Effector memory CD8-positive, alpha-beta T cell (primary cell): ENCODE measurements at places on chromosomes 2 and 18.
A peak's percentile ranks its signal among the peaks of the same experiment; 100 is the strongest.

GRCh38 chr2:69465513-69466456, 28.6 kb upstream of the NFU1 start:
- H3K36me3 ChIP-seq, result peaks cover 39% of the 10 kb centered on the region
- no peak for DNase-seq
- H3K27me3 ChIP-seq, result no peaks in the 10 kb centered on the region
- H3K4me3 ChIP-seq, result no peak overlapping the region
- peaks cover 14% of the 10 kb centered on the region for H3K4me1 ChIP-seq

GRCh38 chr2:5479265-5479928, 212.8 kb upstream of the SOX11 start:
- H3K27me3 ChIP-seq, result no peaks in the 10 kb centered on the region
- no peaks in the 10 kb centered on the region for H3K4me1 ChIP-seq
- H3K27ac ChIP-seq, result no peak overlapping the region
- no peak for DNase-seq

DNA sequence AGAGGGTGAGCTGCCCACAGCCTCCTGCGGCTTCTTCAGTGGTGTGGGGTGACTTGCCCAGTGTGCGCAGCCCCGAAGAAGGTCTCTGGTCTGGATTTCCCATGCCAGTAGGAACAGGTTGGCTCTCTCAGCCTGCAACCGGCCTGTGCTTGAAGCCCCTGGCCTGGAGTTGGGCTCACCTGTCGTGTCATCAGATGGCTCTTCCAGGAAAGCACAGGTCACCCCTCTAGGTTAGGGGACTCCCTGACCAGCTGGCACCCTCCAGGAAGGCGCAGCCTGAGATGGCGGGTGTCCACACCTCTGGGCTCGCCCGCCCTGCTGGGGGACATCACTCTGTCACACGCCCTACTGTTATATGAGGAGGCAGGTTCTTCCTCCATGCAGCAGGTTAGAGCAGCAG, 179.8 kb downstream of the SEPTIN10 start:
- peaks cover 2% of the 10 kb centered on the region for H3K36me3 ChIP-seq
- no peak overlapping the region for H3K27ac ChIP-seq
- no peaks in the 10 kb centered on the region for H3K4me1 ChIP-seq
- no peak for DNase-seq
- peaks cover 4% of the 10 kb centered on the region for H3K27me3 ChIP-seq

DNA sequence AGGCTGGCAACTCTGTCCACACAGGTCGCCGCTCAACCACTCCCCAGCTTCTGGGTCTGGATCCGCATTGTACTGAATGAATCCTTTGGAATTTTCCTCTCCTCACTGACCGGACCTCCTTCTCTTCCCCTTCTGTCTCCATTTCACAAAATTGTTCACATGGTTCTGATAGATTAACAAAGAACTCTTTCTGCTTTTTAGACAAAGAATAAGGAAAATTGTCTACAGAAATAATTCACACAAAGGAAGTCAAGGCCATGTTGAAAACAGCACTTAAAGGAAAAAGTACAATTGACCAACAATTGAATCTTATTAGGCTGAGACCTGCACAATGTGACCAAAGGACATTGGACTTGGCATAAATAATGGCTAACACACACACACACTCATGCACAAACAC, 73.6 kb upstream of the GLI2 start:
- no peak for DNase-seq
- H3K4me3 ChIP-seq, result no peak overlapping the region
- H3K4me1 ChIP-seq, result no peaks in the 10 kb centered on the region

DNA sequence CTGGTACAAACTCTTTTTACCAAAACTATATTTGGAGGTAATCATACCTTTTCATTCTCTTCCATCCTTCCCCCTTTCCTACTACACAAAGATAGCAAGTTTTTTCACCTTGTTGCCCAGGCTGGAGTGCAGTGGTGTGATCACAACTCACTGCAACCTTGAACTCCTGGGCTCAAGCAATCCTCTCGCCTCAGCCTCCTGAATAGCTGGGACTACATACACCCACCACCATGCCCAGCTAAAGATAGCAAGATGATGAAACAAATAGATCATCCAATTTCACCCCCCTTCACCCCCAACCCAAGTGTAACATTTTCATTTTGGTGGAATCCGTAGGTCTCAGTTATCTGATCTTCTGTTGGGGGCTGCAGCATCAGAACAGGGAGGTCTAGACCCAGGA, 4.5 kb upstream of the STK11IP start:
- no peak for DNase-seq
- H3K4me1 ChIP-seq, result peaks cover 4% of the 10 kb centered on the region
- H3K4me3 ChIP-seq, result no peak overlapping the region
- H3K36me3 ChIP-seq, result peaks cover 13% of the 10 kb centered on the region
- H3K27ac ChIP-seq, result no peak overlapping the region
- peaks cover 26% of the 10 kb centered on the region for H3K27me3 ChIP-seq

- no peak overlapping the region for H3K27ac ChIP-seq
- H3K4me3 ChIP-seq, result no peak overlapping the region
- H3K4me1 ChIP-seq, result no peaks in the 10 kb centered on the region
- peaks cover 16% of the 10 kb centered on the region for H3K27me3 ChIP-seq
Observed at GRCh38 chr2:134609924-134610513, 108.8 kb downstream of the TMEM163 start.

DNA sequence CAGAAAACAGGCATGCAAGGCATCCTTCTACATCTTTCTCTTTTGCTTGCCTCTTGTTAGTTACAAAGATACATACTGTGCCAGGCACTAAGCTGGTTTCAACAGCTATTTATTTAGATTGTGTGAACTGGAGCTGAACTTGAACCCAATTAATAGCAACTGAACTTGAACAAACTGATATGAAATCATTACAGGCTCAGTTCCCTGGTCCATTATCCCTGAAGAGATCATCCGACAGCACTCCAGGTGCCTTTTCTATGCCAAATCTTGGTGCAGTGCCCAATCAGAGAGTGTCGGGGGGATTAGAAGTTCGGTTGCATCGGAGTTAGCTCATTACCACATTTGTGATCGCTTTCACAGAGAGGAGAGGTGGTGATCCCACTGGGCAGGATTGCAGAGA, 477.6 kb downstream of the PARD3B start:
- H3K27me3 ChIP-seq, result no peaks in the 10 kb centered on the region
- no peak for DNase-seq
- no peak overlapping the region for H3K27ac ChIP-seq
- H3K4me3 ChIP-seq, result no peak overlapping the region
- no peaks in the 10 kb centered on the region for H3K36me3 ChIP-seq
- no peaks in the 10 kb centered on the region for H3K4me1 ChIP-seq

DNA sequence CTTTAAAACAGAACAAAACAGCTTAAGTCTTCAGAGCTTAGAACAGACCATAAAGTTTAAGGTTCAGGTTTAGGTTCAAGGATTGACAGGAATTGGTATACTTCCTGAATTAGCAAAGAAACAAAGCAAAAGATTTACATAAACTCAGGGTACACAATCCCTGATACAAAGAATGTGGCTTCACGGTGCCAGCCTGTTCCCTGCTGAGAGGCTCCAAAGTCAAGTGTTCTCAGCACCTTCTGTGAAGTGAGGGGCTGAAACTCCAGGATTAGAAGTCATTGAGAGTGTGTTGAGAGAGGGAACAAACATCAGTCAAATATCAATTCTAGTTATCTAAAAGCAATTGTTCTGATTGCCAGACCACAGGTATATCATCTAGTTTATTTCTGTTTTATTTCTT, 35.7 kb downstream of the DYNAP start:
- no peaks in the 10 kb centered on the region for H3K36me3 ChIP-seq
- H3K4me1 ChIP-seq, result no peaks in the 10 kb centered on the region
- H3K27ac ChIP-seq, result no peak overlapping the region
- DNase-seq, result no peak
- no peak overlapping the region for H3K4me3 ChIP-seq

DNA sequence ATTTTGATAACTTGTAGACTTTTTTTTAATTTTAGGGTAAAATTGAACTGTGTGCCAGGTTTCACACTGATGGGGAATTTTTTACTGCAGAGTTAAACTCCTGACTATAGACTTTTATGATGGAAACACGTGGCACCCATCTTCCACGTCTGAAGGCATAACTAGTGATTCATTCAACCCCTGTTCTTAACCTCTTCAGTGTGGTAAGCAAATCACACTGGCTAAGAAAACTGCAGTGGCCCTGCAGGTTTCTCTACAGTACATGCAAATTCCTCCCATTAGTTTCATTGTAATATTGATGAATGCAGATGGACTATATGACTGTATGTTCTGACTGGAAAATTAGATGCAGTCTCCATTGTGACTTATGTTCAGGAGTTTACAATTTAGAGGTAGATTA, 47.2 kb downstream of the SMAD4 start:
- no peak for DNase-seq
- H3K4me3 ChIP-seq, result no peak overlapping the region
- no peaks in the 10 kb centered on the region for H3K27me3 ChIP-seq
- peaks cover 70% of the 10 kb centered on the region for H3K36me3 ChIP-seq
- H3K4me1 ChIP-seq, result peaks cover 11% of the 10 kb centered on the region
- H3K27ac ChIP-seq, result peak overlapping the region; percentile 72

- H3K27me3 ChIP-seq, result peaks cover 64% of the 10 kb centered on the region
- H3K4me3 ChIP-seq, result peak overlapping the region; percentile 52
- H3K36me3 ChIP-seq, result no peaks in the 10 kb centered on the region
- DNase-seq, result no peak
Observed at GRCh38 chr2:71455011-71455740, 1.8 kb downstream of the DYSF start.

DNA sequence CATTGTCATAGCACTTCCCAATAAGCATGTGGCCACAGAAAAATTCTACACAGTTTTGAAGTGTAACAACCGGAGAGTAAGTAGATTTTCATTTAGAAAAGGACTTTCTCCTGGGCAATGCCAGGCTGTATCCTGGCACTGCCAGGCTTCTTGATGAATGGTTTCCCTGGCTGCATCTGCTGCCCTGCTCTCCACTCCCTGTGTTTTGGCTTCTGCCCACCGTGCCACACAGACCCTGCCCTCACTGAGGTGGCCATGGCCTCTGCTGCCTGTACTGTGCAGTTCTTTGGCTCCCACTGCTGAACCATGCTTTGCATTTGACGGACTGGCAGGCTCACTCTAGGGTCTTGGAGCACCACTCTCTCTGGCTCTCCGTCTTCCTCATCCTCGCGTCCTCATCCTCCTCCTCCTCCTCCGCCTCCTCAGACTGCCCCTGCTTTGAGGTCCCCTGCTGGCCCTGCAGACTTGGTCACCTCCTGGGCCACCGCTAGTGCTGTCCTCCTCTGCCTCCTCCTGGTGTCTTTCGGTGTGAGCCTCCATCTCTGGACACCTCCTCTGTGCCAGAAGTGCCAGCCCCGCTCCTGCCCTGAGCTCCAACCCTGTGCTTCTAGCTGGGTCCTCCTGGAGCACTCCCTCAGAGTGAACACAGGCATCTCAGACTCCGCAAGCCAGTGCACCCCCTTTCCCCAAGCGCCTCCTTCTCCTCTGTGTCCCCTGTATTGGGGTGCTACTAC, 45.9 kb upstream of the CNGA3 start:
- no peak overlapping the region for H3K27ac ChIP-seq
- no peaks in the 10 kb centered on the region for H3K4me1 ChIP-seq
- H3K36me3 ChIP-seq, result no peaks in the 10 kb centered on the region
- no peak overlapping the region for H3K4me3 ChIP-seq

DNA sequence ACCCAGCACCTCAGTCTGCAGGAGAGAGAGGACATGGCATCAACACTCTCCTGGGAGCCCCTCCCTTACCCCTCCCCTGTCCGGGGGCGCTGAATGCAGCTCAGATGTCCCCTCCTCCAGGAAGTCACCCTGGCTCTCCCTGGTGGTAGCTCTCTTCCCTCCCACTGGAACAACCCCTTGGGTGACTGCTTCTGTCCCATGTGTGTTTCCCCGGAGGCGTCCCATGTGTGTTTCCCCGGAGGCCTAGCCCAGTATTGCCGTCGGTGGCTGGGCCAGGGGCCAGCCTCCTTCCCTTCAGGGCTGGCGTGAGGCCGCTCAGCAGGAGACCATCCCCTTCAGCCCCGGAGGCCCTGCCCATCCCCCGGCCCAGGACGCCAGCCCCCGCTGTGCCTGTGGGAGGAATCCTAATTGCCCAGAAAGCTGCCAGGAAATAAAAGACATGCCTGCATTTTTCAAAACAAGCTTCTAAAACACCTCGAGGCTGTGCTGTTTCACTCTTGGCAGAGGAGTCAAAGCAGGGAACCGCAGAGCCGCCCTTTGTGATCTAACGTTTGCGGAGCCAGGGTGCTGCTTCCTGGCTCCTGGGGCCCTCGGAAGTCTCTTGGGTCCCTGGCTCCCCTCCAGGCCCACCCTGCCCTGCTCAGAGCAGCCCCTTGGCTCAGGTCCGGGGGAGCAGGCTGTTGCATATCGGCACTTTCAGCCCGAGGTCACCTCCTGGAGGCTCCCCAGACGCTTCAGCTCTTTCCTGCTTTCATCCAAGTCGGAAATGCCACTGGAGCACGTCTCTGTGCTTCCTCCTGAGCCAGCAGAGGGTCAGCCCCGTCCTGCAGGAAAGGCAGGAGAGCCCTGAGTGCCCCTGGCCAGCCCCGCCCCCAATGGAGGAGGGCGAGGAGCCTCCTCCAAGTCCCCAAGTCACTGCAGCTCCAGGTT, 11.4 kb downstream of the SNED1 start:
- no peak overlapping the region for H3K4me3 ChIP-seq
- H3K36me3 ChIP-seq, result no peaks in the 10 kb centered on the region
- peaks cover 10% of the 10 kb centered on the region for H3K4me1 ChIP-seq
- peaks cover 15% of the 10 kb centered on the region for H3K27me3 ChIP-seq
- DNase-seq, result no peak
- H3K27ac ChIP-seq, result no peak overlapping the region

DNA sequence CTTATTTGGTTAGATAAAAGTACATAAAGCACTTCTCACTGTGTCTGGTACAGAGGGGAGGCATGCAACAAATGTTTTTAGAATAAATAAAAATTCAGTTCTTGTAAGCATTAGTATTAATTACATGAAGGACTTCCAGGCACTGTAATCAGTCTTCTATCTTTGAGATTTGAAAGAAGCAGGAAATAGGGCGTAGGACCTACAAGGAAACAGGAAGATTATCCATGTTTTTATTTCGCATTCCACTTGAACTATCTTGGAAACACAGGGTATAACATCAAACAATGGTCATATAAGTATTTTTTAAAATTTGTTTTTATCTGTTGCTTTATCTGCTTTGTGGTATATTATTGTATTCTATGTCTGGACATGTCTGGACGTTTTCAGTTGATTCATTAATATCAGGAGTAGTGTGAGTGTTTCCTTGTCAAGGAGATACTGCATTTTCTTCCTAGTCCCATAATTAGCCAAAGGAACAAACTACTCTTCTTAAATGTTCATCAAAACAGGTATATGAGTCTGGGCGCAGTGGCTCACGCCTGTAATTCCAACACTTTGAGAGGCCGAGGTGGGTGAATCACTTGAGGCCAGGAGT, 32.5 kb downstream of the BMPR2 start:
- H3K27me3 ChIP-seq, result no peaks in the 10 kb centered on the region
- peaks cover 4% of the 10 kb centered on the region for H3K4me1 ChIP-seq
- H3K36me3 ChIP-seq, result peaks cover 5% of the 10 kb centered on the region
- DNase-seq, result no peak
- no peak overlapping the region for H3K4me3 ChIP-seq
- no peak overlapping the region for H3K27ac ChIP-seq
